ENCODE measurements at places on chromosomes 4 and X.

- no peak for DNase-seq
Observed at GRCh38 chrX:37692918-37693317, 7.3 kb downstream of the XK start.

GRCh38 chr4:119664168-119664907 is 35.7 kb upstream of the PDE5A start:
- DNase-seq = no peak

GRCh38 chr4:117844594-117844993 is 189.7 kb upstream of the NDST3 start:
- no peak for DNase-seq

GRCh38 chr4:183960962-183961541 is 55.9 kb downstream of the STOX2 start:
- DNase-seq = no peak

DNA sequence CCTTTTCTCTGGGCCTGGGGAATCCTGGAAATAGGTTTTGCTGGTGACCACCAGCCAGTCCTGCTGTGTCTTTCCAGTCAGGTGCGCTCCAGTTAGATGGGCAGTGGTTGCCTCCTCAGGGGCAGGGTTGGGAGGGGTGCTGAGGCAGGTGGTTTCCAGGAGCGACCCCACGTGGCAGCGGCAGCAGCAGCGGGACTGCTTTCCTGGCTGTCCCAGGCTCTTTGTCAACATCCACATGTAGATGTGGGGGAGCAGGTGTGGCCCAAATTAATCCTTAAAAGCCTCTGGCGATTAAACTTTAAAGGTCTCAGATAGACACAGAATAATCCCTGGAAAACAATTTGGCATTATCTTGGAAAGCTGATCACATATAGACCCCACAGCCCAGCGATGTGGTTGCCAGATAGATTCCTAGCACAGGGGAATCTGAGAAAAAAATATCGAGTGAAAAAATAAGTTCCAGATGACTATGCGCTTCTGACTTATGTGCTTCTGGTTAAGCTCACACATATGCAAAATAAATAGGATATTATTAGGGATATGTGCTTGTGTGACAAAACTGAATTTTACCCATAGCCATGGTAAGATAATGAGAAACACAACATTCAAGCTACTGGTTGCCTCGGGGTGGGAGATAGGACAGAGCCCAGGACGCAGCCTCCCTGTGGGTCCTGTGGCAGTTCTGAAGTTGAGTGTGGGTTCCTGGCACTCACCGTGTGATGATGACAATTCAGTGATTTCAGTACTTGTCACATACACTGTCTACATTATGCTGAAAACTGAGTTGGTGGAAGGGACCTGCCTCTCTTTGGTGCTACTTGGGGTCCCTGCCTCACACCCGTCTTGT is 336.4 kb downstream of the ARHGAP10 start:
- no peak for DNase-seq

GRCh38 chr4:73343432-73343831 is 60.7 kb upstream of the ALB start:
- DNase-seq = no peak

- no peak for DNase-seq
Observed at GRCh38 chr4:162015090-162015489, 148.7 kb downstream of the FSTL5 start.

- DNase-seq = no peak
Observed at GRCh38 chr4:145130788-145131399, 32.8 kb downstream of the ABCE1 start.

GRCh38 chr4:138728566-138728965 is 287.0 kb upstream of the NOCT start:
- DNase-seq = no peak

DNA sequence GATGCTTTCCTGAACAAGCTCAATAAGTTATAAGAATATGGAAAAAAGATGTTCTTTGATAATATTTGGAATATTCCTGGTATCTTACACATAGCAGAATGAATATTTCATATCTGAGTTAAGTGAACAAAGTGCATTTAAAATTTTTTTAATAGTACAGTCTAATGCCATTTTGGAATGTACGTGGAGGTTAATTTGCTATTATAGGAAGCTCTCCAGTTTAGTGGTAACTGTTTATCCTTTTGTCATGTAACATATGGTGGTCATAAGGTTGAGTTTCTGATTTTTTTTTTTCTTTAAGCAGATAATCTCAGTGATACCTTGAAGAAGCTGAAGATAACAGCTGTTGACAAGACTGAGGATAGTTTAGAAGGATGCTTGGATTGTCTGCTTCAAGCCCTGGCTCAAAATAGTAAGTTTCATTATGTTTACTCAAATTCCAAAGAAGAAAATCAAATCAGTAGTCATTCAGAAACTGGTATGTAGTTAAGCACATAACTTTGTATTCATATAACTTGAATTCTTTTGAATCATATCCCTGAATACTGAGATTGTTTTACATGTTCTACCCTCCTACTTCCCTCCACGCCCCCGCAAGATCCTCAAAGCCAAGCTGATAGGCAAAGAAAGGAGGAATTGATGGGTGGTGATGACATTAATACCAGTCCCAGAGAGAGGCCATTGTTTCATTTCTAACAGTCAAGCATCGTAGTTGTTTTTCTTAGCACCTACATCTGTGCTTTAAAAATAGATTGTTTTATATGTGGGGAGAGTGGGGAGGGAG is 32.1 kb downstream of the RAP1GDS1 start:
- no peak for DNase-seq

DNA sequence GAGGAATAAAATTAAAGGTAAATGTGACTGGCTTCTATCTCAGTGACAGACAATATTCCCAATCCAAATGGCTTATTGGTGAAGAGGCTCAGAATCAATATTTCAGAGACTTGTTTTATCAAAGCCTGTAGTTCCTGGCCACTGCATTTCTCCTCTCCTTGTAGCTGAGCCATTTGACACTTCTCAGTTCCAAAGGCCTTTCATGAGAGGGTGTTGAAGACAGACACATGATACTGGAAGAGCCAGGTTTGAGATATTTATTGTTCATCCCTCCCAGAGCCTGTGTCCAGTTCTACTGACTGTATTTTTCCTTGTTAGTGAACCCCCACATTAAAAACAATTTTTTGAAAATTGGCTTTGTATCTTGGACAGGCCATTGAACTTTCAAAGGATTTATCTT is 12.9 kb upstream of the INPP4B start:
- DNase-seq = no peak

DNA sequence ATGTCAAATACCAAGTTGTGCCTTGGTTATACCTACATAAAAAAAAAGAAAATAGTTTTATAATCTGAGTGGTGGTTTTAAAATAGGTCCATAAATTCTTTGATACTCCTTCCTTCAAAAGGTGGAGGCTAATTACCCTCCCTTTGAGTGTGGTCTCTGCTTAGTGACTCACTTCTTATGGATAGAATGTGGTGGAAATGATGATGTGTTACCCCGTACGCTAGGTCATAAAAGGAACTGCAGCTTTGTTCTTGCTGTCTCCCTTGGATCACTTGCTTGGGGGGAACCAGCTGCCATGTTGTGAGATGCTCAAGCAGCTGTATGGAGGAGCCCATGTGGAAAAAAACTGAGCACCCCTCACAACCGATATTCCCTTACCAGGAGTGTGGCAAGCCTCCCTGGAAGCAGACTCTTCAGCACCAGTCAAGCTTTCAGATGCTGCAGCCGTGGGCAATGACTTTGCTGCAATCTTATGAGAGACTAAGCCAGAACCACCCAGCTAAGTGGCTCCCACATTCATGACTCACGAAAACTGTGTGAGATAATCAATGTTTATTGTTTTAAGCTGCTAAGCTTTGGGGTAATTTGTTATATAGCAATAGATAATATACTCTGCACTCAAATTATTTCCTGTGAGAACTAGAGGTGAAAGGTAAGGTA is 195.0 kb upstream of the GATB start:
- DNase-seq = no peak

DNA sequence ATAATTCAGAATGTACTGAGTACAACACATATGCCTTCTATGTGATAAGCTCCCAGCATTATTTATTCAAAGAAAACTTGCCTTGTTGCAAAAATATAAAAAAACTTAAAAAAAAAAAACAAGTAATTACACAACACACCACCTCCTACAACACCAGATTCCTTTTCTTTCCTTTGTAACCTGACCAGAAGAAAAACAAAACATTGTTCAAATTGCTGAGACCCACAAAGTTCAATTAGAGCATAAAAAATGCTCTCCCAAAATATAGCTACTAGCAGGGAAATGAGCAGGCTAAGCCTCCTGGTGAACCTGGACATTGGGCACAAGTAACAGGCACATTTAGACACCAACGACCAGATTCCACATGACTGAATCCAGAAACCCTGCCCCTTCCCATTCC is 38.3 kb downstream of the MECP2 start:
- no peak for DNase-seq

- no peak for DNase-seq
Observed at GRCh38 chrX:152641996-152642395, 4.3 kb downstream of the GABRQ start.

- DNase-seq = no peak
Observed at GRCh38 chrX:155632431-155633100, 19.8 kb upstream of the TMLHE start.

- DNase-seq = no peak
Observed at GRCh38 chr4:111636961-111637585, 508.2 kb upstream of the FAM241A start.

DNA sequence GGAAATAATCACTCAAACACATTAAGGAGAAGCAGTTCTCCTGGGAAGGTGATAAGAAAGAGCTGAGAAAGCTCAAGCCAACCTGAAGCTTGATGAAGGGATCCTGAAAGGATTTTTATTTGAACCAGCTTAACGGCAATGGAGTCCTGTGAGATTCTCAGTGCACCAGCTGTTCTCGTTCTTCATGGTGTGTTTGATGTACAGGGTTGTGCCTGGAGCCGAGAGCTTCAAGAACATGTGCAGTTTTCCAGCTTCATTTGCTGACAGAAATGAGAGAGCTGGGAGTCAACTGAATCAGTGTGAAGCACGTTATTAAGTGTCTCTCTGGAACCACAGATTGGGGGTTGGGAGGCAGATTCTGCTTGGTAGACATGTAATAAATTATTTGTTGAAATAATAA is 115.7 kb downstream of the ANKRD50 start:
- DNase-seq = no peak

- no peak for DNase-seq
Observed at GRCh38 chrX:8125566-8125965, 45.5 kb downstream of the VCX2 start.

DNA sequence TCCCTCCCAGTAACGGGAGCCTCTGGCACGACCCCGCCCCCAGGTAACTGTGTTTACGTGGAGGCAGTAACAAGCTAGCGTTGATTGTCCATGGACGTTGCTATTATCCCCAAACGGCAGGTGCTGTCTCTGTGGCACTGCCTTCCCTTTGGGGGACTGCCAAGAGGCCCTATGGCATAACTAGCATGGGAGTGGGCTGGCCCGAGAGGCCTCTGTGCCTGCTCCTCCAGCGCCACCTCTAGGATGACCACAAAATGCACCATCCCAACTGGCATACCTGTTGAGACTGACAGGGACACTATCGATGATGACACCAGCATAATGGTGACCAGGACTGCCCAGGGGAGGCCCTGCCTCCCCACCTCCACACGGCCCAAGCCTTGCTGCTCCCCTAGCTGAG is 1.5 kb downstream of the SRPK3 start:
- DNase-seq = no peak

GRCh38 chr4:1970926-1971325 is 37.8 kb downstream of the NELFA start:
- no peak for DNase-seq

DNA sequence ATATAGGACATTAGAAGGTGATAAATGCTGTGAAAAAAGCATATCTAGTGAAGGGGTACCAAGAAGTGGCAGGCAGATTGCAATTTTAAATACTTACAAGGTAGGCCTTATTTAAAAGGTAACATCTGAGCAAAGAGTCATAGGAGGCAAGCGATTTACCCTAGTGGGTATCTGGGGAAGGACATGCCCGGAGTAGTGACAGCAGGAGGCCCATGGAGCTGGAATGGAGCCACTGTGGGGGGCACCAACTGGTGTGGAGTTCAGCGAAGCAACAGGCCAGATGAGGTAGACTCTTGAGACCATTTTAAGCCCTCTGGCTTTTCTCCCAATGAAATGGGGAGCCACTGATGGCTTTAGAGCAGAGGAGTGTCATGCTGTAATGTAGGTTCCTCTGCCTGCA is 37.3 kb downstream of the SEC24D start:
- no peak for DNase-seq

GRCh38 chr4:184322328-184323025 is 104.8 kb upstream of the ENPP6 start:
- DNase-seq = no peak

GRCh38 chr4:26663888-26664287 is 80.0 kb downstream of the TBC1D19 start:
- DNase-seq = no peak

DNA sequence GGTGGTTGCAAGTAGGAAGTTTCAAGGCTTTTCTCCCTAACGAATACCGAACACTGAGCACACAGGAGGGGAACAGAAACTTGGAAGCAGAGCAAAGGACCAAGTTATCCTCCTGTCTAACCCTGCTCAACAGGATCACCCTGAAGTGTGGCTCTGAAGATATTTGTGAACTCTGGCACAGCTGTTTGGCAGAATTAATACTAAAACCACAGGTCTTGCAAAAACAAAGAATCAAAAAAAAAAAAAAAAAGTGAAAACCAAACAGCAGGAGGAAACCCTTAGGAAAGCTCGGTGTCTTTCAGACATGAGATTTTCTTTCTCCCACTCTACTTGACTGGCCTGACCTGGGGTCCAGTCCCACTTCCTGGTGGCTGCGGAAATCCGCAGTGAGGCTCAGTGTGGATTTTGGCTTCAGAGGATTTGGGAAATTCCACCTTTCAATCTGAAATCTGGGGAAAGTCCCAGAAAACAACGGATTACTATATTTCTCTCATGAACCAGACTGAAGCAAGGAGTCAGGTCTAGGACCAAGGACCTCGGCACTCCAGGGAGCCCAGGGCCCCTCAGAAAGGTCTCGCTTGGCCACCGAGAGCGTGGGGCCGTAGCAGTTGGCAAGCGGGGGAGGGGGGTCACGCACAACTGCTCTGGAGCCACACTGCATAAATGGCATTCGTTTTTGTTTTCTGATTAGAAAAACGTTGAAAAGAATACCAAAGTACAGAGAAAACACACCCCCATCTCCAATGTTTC is 867 bp downstream of the TIFA start:
- no peak for DNase-seq

GRCh38 chrX:110836001-110836400 is 40.4 kb upstream of the CHRDL1 start:
- no peak for DNase-seq

- DNase-seq = no peak
Observed at GRCh38 chrX:107669885-107670628, 41.7 kb downstream of the PRPS1 start.

DNA sequence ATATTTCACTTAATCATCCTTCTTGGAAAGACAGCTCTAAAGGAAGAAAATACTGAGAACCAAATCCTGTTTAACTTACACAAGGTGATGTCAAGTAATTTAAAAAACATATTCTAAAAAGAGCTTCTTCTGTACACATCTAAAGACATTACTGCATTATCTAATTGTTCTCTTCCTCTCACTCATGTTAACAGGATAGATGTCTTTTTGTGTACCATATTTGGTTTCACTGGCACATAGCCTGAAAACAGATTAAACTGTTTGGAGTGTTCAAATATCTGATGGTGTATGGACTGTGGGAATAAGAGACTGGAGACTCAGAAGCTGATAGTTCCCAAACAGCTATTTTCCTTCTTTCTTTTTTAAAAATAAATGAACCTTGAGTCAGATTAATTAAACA is 213.3 kb upstream of the MAB21L2 start:
- no peak for DNase-seq

- no peak for DNase-seq
Observed at GRCh38 chr4:152161676-152162330, 374.1 kb downstream of the FBXW7 start.

Measured in CD8-positive, alpha-beta T cell (primary cell).